Left lung (tissue), 14 donors: ENCODE measurements at places on chromosomes 6 and 20. TPM values are rescaled to one million over a fixed set of nuclear protein-coding genes. Genes with fewer than 3 reads are reported as not detected.

GGTLC1 gene
- 1.8 TPM for polyA plus RNA-seq

UNC93A gene
- polyA plus RNA-seq = not detected

VGLL2 gene
- polyA plus RNA-seq = not detected

BFSP1 gene
- polyA plus RNA-seq = 3.3 TPM

DEFB124 gene
- 0.92 TPM for polyA plus RNA-seq

TAP2 gene
- 15.5 TPM for polyA plus RNA-seq
